ENCODE measurements at places on chromosomes 5 and 9.

DNA sequence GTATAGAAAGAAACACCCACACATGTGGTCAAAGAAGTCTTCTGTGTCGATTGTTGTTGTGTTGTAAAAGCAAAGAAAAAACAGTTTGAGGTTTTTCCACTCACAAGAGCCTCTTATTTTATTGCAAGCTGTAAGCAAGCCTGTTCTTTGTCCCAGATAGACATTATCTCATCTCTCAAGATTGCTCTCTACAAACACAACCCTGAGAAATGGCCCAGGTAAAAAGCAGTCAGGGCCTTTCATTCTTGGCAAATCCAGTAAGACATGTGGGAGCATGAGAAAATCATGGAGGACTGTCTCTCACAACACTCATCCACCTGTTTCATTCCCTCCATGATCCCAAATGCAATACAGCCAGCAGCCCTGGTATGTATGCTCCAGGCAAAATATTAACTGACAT lies 286.6 kb upstream of the POU5F2 start:
- no peak for DNase-seq

GRCh38 chr5:124627815-124628595 lies 118.4 kb downstream of the ZNF608 start:
- no peak for DNase-seq

DNA sequence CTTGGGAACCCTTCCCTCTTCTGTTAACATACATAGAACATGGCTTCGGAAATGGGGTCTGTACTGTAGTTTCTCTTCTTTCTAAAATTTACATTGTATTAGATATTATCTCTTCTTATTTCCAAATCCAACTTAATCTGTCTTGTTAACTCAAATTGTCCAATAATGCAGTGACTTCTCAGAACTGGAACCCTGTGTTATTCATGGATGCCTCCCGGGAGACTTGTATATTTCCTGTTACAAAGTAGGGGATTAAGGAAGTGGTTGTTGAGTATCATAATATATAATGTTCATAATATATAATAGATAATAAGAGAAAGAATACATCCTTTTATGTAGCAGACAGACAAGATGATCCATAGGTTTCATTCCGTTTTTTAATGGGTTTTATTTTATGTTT lies 128.4 kb downstream of the ZSWIM6 start:
- DNase-seq = no peak

- DNase-seq = no peak
Measured at GRCh38 chr5:175381130-175381529, 62.9 kb downstream of the DRD1 start.

DNA sequence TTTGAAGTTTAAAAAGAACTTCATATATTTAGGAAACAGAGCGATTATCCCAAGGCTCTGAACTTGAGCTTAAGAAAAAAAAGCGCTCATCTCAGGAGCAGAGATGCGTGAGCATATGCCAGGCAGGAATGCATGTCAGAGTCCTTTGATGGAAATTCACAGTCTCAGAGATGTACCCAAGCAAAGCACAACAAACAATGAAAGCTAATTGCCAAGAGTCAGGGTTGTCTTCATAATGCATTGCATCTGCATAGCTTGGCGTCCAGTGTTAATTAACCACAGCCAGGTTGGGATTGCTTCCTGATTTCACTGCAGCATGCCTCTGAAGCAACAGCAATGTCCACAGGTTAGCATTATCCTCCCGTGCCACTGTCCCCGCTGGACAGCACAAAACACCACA lies 907.0 kb upstream of the DMAC1 start:
- DNase-seq = no peak

DNA sequence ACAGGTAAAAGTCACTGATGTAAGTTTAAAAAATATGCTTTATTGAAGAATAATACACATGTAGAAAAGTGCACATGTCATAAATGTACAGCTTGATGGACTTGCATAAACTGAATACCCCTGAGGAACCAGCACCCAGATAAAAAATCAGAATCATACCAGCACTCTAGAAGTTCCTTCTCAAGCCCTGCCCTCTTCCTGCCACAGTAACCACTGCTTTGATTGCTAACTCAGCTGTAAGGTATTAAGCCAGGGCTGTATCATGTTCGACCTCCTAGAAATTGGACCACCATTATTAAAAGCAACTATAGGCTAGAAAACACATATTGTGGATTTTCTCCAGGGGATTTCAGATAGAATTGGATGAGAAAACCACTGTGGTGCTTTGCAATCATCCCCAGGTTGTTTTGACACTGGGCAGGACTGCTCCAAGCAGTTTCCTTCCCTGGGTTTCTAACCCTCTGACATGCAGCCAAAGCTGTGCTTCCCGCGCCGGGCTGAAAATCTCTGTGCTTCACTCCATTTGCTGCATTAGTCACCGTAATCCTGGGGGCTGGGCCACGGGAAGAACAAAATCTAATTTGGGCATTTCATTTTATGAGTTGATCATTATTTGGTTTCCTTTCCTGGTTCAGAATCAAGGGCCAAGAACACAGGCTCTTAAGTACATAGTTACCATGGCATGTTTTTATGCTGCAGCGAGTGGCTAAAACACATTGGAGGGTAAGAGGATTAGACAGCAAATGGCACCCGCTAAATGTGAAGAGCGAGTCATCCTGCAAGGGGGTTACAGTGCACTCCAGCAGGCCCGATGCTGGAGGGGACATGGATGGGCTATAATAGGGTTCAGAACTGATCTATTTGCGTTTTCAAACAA lies 139.4 kb upstream of the IL12B start:
- DNase-seq = no peak

DNA sequence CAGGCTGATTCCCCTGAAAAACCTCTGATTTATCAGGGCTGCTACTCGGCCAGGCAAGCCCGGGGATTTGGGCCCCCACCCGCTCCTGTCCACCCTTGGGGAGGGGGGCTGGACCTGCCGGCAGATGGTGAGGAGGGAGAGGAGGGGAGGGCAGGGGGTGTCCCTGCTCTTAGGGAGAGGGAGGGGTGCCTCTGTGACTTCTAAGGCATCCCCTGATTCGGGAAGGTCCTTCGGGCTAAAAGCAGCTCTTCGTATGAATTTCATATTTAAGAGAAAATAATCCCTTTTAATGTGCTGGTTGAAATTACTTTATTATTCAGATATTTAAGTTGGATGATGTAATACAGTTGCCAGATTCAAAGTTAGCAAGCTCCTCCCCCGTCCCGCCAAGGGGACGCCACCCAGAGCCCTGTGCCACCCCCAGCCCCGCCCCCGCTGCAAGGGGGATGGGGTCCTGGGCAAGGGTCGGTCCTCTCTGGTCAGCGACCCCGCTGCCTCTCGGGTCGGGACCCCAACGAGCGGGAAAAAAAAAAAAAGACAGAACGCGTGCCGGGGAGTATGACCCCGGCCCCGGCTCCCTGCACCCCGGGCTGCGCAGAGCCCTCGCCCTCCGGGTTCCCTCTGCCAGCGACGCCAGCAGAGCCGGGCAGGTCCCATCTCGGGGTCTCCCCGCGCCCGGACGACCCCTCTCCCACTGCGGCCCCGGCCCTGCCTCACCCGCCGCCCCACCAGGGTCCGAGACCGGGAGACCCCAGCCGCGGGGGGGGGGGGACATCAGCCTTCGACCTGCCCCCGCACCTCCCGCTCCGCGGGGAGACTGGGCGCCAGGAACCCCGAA lies 12.4 kb downstream of the LHX3 start:
- no peak for DNase-seq
